ENCODE measurements at places on chromosomes 2 and 18. TPM values are rescaled to one million over a fixed set of nuclear protein-coding genes. Genes with fewer than 3 reads are reported as not detected.

ZNF397 gene
- 46.3 TPM for total RNA-seq

DNA sequence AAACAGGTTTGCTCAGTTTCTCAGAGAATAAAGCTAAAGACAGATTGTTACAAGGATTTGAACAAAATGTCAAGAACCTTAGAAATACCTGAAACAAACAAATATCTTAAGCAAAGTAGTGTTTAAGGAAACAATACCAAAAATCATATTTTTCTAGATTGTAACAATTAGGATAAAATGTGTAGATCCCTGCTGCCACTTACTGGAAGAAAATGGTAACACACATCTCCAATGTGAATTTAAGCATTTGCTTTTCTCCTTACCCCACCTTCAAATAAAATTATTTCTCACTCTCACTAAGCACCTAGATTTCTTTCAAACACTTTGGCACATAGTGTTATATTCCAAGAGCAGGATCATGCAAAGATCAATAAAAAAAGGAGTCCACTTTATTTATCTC is 34.9 kb downstream of the SUCLG1 start:
- no peak for DNase-seq

DNA sequence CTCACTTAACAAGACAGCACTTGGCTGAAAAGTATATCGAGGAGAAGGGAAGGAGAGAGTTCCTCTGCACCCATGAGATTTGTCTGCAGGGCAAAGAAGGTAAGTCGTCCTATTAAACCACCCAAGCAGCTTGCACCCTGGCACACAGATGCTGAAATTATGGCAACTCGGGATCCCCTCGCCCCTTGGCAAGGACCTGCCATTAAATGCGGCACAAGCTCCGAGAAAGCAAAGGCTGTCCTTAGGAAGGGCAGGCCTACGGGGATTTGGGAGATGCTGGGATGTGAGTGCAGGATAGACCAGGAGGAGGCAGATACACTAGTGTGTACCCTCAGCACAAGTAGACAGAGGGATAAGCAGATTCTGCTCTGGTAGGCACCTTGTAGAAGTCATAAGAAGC is 191.5 kb downstream of the ALK start:
- DNase-seq: no peak

DNA sequence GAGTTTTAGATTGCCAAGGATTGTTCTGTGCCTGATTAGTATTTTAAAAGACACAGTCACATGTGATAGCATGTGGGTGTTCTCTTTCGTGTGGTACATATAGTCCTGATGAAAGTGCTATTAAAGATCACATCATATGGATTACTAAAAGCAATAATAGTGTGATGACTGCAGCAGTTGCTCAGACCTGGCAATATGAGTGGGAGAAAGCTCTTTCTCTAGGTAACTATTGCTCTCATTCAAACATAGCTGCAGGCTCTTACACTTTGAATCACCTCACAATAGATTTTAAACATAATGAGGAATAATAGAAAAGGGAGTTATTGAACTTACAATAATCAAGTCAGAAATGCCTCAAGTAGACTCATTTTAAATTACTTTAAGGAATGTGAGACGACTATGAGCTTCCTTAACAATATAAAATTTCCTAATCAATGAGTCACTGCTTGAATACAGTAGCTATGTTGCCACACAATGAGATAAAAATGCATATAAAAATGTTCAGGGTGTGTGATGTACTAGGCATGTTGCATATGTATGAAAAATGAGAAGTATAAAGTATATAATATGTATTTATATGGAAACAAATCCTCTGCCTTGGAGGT is 452.1 kb downstream of the TMX3 start:
- no peak for DNase-seq

- DNase-seq: no peak
Observed at GRCh38 chr18:76955524-76956170, 133.3 kb downstream of the ZNF236 start.
